ENCODE measurements at places on chromosomes 16 and 17.

DNA sequence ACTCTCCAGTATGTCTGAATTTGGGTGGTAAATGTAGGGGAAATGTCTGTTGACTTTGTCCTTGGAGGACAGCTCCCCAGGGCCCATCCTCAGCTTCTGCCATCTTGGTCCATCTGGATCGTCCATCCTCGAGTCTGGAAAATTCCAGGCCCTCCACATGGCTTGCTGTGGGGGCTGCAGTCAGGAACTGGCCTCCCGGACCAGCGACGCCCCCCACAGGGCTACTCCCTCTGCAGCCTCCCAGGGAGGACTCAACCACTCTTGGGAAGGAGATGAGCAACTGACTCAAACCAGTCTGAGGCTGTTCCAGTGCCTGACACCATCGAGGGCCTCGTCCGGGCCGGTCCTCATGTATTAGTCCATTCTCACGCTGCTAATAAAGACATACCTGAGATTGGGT lies 5.5 kb upstream of the ZG16B start:
- DNase-seq, result no peak

GRCh38 chr16:2827374-2827791 lies 2.7 kb upstream of the ZG16B start:
- DNase-seq, result no peak

- DNase-seq, result peak; percentile 45
Observed at GRCh38 chr17:28335959-28336871, 654 bp downstream of the TNFAIP1 start.

DNA sequence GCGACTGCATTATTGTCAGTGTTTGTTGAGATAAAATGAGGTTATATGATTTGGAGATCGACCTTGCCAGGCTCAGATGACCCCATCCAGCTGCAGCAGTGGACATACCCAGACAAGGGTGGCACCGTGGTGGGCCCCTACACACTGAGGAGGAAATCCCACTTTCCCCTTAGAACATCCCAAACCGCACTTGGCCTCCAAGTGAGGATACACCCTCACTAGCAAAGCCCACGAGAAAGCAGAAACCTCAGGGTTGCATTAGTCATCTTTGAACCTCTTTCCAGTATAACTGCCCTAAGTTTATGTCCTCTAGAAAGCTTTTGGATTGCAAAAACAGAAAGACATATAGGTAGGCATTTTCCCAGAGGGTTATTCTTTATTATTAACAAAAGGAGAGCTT lies 101.5 kb downstream of the CLEC16A start:
- DNase-seq, result no peak

DNA sequence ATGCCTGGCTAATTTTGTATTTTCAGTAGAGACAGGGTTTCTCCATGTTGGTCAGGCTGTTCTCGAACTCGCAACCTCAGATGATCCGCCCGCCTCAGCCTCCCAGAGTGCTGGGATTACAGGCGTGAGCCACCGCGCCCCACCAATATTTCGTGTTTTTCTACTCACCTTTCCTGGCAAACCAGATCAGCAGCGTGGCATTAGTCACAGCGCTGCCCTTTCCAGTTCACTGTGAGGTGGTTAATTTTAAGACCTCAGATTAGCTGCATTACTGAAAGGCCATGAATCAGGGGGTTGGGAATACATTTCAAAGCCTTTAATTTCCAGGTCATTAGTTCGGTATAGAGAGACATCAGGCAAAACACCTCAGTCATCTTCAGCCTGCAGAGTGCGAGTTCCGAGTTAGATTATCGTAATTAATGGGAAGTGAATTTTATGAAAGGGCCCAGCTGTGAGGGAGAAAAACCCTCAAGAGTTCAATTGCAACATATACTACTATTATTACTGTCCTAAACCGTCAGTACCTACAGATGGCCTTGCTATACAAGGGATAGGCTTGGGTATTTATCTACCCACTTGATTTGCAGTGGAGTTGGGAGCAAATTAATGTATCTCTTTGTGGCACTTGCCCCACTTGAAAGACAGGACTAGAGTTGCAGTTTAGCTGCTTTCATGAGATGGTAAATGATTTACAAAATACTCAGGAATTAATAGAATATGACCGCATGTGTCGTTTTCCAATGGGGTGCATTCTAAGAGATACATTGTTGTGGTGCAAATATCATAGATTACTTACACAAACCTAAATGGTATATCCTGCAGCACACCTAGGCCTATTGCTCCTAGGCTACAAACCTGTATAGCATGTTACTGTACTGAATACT lies 2.1 kb upstream of the USP32 start:
- peak; percentile 22 for DNase-seq

DNA sequence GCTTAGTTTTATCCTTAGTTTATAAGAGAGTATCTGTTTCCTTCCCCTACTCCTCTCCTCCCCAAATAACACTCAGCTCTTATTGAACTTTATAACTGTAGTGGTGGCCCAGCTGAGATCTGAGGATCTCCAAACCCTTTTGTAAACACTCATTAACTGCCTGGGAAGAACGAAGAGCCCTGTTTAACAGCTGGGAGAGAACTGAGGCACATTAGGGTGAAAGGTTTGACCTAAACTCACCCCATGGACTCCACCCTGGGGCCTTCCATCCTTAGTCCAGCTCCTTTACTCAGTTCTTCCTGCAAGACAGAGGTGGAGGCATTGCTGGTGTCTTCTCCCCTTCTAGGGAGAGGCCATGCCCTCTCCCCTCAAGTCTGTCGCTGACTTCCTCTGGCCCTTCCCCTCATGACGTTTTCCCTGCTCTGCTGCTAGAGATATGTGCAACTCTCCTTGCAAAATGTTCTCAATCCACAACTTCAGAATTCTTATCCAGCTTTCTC lies 1.2 kb upstream of the RARA start:
- DNase-seq, result no peak

DNA sequence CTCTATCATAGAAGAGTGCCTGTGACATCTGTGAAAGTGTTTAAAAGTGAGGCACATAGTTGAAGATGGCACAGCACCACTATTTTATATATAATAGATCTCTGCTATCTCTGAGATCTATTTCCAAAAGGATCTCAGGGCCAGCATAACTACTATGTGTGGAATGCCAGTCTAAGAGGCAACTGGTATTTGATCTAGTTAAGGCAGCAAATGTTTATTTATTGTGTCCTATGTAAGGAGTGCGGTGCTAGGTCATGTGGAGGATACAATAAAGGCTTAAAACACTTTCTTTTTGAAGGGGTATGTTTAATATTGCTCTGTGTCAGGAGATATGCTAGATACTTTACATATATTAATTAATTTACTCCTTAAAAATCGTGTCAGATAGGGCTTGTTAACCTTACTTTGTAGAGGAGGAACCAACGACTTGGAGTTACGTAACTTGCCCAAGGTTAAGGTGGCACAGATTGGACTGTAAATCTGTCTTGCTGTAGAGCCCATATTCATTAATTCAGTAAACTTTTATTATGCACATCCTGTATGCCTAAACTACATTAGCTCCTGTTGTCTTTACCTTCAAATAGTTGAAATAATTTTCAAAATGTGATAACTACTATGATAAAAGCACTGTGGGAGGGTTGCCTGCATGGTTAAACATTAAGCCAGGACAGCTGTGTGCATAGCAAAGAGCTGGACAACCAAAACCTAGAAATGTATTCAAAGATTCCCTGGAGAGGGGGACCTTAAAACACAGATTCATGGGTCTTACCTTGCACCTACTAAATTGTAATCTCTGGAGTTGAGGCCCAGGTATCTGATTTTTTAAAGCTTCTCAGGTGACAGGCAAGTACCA lies 83.3 kb downstream of the NLK start:
- DNase-seq, result no peak

DNA sequence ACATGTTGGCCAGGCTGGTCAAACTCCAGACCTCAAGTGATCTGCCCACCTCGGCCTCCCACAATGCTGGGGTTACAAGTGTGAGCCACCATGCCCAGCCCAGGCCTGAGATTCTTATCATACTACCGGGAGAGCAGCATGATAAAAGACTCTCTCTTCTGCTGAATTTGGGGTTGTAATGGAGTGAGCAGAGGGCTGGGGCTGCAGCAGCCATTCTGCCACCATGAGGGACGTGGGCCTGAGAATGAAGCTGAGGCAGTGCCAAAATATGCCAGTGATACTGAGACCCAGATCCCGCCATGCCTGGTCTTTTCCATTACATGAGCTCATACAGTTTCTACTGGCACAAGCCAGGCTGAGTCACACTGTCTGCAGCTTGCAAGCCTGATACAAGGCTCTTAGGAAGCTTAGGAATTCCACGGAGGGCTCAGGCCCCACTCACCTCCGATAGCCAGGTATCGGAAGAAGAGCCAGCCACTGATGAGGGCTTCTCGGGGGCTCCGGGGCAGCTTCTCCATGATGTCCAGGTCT lies 19.6 kb upstream of the P2RX1 start:
- DNase-seq, result no peak

DNA sequence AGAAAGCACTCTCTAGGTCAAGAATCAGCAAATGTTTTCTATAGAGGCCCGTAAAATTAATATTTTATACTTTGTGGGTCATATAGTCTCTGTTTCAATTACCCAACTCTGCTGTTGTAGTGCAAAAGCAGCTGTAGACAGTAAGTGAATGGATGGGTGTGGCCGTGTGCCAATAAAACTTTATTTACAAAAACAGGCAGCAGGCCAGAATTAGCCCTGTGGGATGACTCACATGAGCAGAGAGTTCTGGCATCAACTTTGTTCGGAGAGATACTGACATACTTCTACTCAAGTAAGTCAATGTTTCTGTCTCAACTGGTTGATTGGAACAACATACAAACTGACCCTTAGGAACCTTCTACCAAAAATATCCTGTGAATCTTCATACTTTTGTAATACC lies 616.2 kb downstream of the MAF start:
- DNase-seq, result no peak

GRCh38 chr16:47258874-47259461 lies 115.2 kb upstream of the NETO2 start:
- peak; percentile 9 for DNase-seq

GRCh38 chr17:39376434-39376833 lies 25.0 kb downstream of the FBXL20 start:
- DNase-seq, result no peak

DNA sequence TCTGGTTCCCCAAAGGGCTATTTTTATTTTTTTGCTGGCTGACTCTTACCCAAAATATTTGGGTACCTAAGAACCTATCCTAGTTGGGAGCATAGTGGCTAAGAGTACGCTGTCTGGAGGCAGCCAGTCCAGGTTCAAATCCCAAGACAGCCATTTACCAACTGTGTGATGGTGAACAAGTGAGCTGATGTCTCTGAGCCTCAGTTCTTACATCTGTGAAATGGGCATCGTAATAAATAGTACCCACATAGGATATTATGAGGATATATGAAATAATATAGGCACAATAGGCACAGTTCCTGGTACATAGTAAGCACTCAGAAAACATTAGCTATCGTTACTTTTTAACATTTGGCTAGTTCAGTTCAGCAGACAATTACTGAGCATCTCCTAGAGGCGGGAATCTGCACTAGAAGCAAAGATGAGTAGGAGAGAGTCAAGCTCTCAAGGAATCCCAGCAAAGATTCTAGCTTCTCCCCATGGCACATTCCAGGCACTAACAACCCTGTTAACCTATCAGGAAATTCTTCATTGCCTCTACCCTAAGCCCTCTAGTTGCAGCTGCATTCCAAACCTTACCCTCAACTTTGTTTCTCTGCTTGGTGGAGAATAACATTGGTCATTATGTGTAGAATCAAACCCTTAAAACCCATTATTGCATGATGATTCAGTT lies 31.6 kb downstream of the GPR139 start:
- DNase-seq, result no peak

DNA sequence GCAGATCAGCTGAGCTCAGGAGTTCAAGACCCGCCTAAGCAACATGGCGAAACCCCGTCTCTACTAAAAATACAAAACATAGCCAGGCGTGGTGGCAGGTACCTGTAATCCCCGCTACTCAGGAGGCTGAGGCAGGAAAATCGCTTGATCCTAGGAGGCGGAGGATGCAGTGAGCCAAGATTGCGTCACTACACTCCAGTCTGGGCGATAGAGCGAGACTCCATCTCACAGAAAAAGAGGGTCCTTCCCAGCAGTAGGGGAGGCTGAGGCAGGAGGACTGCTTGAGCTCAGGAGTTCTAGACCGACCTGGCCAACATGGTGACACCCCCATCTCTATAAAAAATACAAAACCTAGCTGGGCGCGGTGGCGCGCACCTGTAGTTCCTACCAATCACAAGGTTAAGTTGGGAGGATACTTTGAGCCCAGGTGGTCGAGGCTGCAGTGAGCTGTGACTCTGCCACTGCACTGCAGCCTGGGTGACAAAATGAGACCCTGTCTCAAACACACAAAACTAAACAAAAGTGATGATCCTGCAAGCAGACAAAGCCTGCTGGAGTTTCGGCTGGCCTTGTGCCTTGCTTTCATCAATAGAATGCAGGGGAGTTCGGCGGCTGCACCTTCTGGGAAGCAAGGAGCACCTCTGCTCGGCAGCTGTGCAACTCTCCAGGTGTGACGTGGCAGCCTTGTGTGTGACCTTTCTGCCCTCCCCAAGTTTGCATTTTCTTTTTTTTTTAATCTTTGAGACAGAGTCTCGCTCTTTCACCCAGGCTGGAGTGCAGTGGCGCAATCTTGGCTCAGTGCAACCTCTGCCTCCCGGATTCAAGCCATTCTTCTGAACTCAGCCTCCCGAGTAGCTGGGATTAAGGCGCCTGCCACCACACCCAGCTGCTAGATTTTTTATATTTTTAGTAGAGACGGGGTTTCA lies 12.4 kb upstream of the YWHAE start:
- DNase-seq, result no peak

DNA sequence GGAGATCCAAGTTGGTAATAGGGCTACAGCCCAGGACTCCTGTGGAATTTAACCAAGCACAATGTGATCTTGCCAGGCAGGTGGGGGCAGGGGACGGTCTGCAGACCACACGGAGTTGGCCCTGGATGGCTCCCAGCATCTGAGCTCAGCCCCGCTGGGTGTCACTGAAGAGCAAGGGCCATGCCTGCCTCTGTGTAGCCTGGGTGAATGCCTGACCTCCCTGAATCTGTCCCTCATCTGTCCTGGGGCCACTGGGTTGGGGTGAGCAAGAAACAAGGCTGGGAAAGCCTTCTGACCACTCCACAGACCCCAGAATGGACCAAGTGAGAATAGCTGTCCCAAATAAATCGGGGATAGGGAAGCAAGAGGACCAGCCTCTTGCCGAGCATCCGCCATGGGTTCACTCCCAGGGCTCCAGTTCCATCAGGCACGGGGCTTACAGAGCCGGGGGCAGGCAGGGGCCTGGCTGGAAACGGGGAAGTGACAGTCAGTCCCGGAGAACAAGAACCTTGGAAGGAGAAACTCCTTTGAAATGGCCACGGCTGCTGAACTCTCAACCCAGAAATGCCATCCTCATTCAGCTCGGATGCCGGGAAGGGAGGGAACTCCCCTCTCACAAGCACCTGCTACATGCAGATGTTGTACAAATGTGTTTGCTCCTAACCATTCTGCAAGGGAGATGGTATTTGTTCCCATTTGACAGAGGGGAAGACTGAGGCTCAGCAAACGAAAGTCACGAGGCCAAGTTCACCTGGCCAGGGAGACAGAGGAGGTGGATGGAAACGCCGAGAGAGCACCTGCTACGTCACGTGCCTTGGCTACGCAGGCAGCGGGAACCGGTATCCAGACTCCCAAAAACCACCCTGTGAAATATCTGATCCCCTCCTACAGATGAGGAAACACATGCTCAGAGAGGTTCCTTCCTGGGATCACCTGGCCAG lies 50.0 kb downstream of the RMI2 start:
- no peak for DNase-seq

GRCh38 chr16:67284699-67285646 lies 5.6 kb downstream of the PLEKHG4 start:
- no peak for DNase-seq
